ENCODE measurements at places on chromosomes 5 and 9. TPM values are rescaled to one million over a fixed set of nuclear protein-coding genes. Genes with fewer than 3 reads are reported as not detected.

C5orf46 gene
- not detected for total RNA-seq

EGR1 gene
- total RNA-seq, result 0.32 TPM

PRR16 gene
- not detected for total RNA-seq

ZFP2 gene
- total RNA-seq, result 0.65 TPM
